ENCODE measurements at places on chromosomes 4 and X.

- peak; percentile 70 for DNase-seq
Observed at GRCh38 chrX:14777525-14777924, 95.3 kb downstream of the FANCB start.

- DNase-seq, result no peak
Observed at GRCh38 chrX:7263330-7263729, 115.4 kb upstream of the PUDP start.

DNA sequence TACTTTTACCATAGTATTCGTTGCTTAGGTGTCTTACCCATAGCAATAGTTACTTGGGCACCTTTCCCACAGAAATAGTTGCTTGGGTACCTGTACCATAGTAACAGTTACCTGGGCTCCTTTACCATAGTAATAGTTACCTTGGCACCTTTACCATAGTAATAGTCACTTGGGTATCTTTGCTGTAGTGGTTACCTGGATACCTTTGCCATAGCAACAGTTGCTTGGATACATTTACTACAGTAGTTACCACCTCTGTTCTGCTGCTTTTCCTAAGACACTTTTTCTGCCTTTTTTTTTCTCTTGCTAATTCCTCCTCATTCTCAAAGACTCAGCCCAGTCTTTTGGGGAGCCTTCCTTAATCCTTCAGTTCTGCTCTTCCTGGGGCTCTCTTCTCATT is 272.8 kb upstream of the PUDP start:
- DNase-seq, result no peak

- no peak for DNase-seq
Observed at GRCh38 chr4:120544838-120545237, 377.7 kb downstream of the PRDM5 start.

GRCh38 chr4:147309434-147309833 is 171.5 kb upstream of the EDNRA start:
- DNase-seq, result no peak

GRCh38 chr4:55571806-55572205 is 20.2 kb downstream of the PDCL2 start:
- DNase-seq, result no peak

- no peak for DNase-seq
Observed at GRCh38 chr4:95027905-95028618, 270.3 kb downstream of the BMPR1B start.

DNA sequence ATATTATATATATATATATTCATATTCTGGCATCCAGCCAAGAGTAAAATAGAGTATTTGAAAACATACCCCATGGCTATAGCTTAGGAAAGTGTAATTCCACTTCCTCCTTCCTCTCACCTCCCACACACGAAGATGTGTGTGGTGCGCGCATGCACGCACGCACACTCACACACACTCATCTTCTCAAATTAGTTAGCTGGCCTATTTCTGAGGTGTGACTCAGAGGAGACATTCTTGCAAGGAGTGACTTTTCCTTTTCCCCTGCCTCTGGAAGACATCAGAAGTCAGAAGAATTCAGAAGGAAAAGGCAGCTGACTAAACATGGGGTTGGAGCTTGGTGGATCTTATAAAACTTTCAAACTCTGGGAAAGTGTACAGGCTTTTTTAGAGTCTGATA is 8.8 kb downstream of the ENPEP start:
- DNase-seq, result peak; percentile 86

DNA sequence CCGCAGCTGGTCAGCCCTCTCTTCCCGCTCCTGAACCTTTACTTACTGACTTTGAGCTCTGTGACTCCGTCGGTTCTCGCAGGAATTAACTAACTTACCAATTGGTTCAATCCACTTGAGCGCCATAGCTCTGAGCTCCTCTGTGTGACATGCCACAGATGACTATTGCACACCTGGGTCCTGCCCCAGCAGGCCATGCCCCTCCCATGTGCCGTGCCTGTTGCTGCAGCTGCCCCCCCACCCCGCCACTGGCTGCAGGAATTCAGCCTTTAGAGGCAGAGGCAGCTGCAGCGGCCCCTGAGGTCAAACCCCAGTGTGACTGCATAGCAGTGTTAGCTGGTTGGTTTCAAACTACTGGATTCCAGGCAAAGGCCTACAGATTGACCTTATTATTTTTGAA is 70.6 kb downstream of the MTMR1 start:
- no peak for DNase-seq

DNA sequence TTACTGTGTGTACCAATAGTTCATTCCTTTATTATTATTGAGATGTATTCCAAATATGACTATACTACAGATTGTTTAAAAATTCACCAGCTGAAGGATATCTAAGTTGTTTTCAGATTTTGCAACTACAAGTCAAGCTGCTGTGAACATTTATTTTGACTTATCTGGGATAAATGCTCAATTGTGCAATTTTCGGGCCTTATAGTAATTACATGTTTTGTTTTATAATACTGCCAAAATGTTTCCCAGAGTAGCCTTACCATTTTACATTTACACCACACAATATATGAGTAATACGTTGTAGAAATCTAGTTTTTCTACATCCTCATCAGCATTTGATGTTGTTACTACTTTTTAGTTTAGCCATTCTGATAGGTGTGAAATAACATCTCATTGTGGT is 179.6 kb downstream of the ANTXR2 start:
- peak; percentile 9 for DNase-seq

GRCh38 chr4:1979477-1980196 is 29.1 kb downstream of the NELFA start:
- no peak for DNase-seq

GRCh38 chr4:114312338-114312737 is 286.3 kb upstream of the UGT8 start:
- no peak for DNase-seq

DNA sequence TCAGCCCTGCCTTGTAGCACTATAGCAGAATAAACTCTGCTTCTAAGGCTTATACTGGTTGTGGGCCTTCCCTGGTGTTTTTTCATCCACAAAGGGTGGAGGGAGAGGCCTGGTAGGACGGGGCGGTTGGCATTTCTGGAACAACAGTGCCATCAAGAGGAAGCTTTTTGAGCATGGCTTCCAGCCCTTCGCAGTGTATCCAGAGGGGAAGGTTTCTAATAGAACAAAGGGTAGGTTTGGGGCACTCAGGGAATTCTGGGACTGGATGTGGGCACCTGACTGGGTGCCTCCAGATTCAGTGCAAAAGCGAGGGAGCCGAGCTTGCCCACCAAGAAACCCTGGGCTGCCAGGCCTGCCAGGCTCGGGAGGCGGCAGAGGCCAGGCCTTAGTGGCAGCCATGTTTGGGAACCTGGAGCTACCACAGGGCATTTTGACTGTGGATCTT is 229.6 kb upstream of the AGTR2 start:
- no peak for DNase-seq

- no peak for DNase-seq
Observed at GRCh38 chrX:57353472-57354132, 67.1 kb downstream of the FAAH2 start.

GRCh38 chr4:123807866-123808265 is 411.3 kb downstream of the SPRY1 start:
- DNase-seq, result no peak

- peak; percentile 95 for DNase-seq
Observed at GRCh38 chr4:119016636-119017035, 119.0 kb upstream of the MYOZ2 start.

GRCh38 chr4:187063251-187063650 is 339.6 kb upstream of the FAT1 start:
- no peak for DNase-seq

GRCh38 chr4:65391382-65391781 is 278.9 kb downstream of the EPHA5 start:
- no peak for DNase-seq

DNA sequence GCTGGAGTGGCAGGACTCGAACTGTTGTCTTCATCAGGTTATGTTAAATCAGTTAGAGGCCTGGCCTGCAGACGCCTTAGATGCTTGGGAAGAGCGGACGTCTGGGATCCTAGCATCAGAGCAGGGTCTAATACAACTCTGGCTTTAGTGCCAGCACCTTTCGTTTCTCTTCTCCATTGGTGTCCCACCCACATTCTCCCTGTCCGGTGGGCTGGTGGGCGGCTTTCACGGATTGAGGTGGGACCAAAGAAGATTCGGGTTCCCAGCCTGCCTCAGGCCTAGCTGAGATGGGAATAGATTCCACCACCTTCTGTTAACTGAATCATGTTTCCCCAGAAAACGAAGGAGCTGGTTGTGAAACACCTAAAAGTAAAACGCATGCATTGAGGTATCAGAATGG is 939 bp downstream of the PDK3 start:
- DNase-seq, result no peak

DNA sequence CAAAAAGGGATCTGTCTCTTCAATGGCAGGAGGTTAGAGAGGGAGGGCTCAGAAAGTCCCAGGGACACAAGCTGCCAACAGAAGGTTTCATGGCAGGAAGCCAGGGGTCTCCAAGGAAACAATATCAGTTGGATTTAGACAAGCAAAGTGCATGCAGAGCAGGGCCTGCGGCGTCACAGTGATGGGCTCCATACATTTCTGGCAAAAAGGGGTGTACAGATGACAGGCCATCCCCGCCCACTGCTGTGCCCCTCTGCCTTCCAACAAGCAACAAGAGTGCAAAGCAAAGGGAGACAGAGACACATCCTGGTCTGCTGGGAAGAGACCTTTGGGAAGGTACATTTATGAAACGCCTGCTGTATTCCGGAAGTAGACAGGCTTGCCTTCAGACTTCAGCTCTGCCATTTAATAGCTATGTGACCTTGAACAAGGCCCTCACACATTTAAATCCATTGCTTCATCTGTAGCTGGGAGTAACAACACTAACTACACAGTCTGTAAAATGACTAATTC is 121.2 kb downstream of the AFAP1 start:
- peak; percentile 84 for DNase-seq

- no peak for DNase-seq
Observed at GRCh38 chr4:22237155-22237751, 278.6 kb downstream of the ADGRA3 start.

DNA sequence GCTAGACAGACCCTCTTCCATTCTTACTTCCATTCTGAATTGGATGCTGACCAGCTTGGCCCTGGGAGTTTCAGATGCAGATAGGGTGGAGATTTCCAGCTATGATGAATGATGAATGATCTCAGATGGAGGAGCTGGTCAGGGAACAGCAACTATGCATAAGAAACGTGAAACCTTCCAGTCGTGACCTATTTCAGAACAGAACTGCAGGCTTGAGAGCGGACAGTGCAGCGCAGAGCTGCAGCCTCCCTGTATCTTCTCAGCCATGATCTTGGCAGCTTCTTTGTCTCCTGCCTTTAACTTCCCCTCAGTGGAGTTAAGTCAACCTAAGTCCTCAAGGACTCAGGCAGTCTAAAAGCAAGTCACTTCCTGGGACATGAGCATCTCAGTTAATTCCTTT is 43.3 kb upstream of the HAND2 start:
- peak; percentile 59 for DNase-seq

DNA sequence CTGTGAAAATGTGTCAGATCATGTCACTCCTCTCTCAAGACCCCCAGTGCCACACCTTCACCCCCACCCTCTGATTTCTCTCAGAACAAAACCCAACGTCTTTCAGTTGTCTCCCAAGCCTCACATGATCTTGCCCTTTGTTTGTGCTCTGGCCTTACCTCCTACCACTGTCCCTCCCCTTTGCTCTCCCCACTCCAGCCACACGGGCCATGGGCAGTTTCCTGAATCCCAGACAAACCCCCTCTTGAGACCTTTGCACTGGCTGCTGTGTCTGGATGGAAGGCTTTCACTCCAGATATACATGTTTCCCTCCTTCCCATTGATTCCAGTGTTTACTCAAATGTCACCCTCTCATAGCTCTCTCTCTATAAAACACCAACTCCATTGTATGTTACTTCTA is 3.6 kb upstream of the CENPE start:
- DNase-seq, result no peak

DNA sequence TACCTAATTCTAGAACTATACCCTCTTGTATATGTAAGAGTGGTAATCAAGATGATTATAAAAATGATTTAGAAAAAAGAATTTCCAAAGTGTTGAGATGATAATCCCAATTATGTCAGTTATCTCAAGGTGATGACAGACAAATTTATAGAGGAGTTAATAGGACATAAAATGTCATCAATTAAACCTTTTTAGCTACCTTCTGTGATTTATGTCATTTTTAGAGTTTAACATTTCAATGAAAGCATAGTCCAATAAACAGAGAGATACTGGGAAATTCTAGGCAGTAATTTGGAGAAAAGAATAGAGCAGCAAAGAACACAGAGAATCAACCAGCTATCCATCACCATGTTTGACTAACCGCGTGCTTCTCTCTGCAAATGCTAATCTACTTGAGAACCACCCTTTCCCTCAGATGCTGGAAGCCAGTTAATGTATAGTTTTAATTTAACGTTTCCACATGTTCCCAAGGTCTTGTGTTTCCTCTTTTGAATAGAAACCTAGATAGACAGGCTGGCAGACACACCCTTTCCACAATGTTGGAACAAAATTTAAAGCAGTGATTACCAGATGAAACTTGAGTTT is 433.1 kb upstream of the FAM241A start:
- no peak for DNase-seq

GRCh38 chrX:63935835-63936234 is 150.8 kb upstream of the ARHGEF9 start:
- no peak for DNase-seq

DNA sequence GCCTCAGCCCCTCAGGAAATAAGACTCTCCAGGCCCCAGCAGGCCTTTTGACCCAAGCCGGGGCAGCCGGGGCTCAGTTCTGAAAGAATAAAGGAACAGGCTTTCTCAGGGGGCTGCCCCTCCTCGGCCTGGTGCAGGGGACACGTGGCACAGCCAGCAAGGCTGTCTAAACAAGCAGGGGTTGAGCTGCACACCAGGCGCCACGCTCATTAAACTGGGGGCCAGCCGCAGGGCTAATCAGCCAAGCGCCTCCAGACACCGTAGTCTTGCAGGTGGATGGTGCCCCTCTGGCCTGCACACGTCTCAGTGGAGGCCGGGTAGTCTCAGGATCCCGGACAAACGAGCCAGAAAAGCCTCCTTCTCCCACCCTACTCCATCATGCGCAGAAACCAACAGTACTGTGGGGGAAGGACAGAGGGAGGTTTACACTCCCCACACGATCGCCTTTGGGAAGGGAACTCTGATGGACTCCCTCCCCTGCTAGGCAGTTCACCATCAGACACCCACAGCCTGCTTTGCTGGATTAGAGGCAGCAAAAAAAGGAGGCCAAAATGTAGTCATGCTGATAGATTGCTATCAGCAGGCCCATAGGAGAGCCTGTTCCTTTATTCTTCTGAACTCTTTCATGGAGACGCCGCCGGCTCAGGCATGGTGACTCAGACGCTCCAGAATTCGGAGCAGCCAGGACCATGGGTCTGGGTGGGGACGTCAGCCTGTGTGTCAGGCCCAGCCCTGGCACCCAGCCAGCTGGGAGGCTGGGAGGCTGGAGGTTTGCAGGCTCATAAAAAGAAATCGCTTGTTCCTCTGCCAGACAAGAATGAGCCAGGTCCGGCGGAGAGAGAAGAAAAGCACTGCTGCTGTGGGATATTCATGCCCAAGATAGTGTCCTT is 342.4 kb downstream of the BCOR start:
- peak; percentile 89 for DNase-seq

- no peak for DNase-seq
Observed at GRCh38 chr4:183919141-183919540, 14.0 kb downstream of the STOX2 start.

DNA sequence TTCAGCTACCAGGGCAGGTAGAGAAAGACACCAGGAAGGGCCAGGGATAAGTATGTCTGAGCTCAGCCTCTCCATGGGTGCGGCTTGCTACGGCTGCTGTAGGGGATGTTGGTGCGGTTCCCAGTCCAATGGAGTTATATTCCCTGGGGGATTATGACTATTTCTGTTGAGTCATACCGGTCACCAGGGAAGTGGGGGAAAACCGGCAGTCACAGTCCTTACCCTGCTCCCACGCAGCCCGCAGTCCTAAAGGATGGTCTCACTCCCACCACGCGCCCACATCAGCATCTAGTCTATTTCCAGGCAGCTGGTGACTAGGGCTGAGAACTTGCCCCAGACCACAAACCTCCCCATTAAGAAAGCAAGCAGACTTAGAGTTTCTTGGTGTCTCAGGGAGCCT is 191.6 kb downstream of the VEGFC start:
- DNase-seq, result no peak

All from amniotic epithelial cell (primary cell).